ENCODE measurements at places on chromosomes 16 and 17.

DNA sequence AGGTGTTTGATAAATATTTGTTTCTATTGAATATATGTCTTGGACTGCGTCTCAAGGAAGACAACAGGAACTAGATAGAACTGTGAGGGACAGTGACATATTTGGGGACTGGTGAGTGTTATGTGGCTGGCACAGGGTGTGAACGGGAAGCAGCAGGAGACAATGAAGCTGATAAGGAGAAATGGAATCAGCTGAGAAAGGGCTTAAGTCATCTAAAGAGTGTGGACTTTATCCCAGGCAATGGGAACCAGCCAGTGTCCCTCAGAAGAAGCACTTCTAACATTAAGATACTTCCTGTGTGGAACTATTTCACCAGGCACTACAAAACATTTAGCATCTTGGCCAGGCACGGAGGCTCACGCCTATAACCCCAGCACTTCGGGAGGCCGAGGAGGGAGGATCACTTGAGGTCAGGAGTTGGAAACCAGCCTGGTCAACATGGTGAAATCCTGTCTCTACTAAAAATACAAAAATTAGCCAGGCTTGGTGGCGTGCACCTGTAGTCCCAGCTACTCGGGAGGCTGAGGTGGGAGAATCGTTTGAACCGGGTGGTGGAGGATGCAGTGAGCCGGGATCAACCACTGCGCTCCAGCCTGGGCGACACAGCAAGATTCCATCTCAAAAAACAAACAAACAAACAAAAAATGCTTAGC is 41.2 kb downstream of the ARHGAP17 start:
- no peak for DNase-seq

DNA sequence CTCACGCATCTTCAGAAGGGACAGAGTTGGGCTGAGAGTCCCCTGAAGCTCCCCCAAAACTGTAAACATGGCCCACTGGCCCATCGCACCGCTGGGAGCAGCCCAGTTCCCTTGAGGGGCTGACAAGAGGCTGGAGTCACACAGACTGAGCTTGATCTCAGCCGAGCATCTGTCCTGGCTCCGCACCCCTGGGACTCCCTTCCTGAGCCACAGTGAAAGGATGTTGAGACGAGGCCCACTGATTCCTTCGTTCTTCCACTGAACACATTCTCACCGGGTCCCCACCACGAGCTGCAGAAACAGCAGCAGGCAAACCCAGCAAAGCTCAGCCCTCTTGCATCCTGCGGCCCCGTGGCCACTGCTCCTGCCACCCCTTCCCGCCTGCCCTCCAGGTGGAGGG is 145.9 kb upstream of the CIBAR2 start:
- DNase-seq, result no peak

- no peak for DNase-seq
Observed at GRCh38 chr16:58085171-58085570, 44.0 kb downstream of the CFAP20 start.

DNA sequence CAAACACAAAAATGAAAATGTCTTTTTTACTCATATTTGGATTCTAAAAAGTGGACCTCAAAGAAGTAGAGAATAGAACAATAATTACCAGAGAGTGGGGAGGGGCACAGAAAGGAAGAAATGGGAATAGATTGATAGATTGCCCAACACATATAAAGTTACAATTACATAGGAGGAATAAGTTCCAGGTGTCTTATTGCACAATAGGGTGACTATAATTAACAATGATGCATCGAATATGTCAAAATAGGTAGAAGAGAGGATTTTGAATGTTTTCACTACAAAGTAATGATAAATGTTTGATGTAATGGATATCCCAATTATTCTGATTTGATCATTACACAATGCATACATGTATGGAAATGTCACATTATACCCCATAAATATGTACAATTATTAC is 556.0 kb downstream of the CDH8 start:
- no peak for DNase-seq

DNA sequence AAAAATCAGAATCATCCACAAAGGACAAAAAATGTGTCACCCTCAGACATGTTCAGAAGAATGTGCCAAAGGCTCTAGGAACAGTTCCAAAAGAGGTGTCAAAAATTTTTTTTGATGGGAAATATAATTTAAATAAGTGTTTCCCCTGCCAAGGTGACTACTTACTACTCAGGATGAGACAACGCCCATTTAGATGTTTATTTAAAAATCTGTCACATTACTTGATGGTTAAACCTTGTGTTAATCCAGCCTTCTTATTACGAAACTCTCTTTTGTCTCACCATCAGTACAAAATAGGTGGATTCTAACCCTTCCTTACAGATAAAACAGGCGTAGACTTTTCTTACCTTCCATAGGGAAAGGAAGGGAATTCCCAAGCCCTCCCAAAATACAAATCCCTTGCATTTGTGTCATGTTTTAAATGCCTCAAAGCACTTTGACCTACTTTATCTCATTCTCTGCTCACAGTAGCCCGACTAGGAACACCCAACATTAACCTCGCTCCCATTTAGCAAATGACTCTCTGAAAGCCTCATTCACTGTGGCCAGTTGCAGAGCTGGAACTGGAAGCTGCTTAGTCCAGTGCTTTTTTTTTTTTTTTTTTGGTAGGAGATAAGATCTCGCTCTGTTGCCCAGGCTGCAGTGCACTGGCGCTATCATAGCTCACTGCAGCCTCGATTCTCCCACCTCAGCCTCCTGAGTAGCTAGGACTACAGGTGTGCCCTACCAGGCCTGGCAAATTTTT is 5.8 kb upstream of the GNA13 start:
- DNase-seq, result peak; percentile 51

DNA sequence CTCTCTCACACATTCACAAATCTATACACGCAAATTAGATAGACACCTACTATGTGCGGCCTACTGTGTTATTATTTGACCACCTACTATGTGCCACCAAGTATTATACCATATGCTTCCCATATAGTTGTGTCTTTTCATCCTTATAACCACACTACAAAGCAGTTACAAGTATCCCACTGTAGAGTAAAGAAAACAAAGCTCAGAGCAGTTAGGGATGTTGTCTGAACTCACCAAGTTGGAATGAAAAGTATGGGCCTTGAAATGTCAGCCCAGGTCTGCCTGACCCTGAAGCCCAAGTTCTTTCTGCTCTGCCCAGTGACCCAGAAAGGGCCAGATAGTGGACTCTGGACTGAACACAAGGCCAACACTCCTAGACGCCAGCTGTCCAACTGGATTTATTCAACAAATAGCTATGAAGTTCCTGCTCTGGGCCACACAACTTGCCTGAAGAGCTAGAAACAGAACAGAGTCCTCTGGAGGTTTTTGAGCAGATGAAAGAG is 8.5 kb downstream of the KRT37 start:
- DNase-seq, result no peak

GRCh38 chr17:43734376-43734775 is 24.2 kb downstream of the SOST start:
- no peak for DNase-seq

DNA sequence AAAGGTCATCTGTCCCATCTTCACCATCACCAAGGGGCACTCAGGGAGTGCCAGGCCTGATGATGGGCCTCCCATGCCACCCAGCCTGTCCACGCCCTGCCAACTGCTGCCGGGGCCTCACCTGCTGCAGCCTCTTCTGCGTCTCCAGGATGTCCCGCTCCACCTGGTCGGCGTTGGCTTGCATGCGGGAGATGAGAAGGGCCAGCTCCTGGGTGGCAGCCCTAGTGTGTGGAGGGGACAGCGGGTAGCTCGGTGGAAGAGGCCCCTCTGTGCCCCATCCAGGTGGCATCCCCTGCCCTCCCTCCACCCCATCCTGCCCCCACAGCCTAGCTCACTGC is 3.2 kb downstream of the EVPL start:
- no peak for DNase-seq

GRCh38 chr16:14321542-14321941 is 250.4 kb downstream of the MRTFB start:
- DNase-seq, result no peak

DNA sequence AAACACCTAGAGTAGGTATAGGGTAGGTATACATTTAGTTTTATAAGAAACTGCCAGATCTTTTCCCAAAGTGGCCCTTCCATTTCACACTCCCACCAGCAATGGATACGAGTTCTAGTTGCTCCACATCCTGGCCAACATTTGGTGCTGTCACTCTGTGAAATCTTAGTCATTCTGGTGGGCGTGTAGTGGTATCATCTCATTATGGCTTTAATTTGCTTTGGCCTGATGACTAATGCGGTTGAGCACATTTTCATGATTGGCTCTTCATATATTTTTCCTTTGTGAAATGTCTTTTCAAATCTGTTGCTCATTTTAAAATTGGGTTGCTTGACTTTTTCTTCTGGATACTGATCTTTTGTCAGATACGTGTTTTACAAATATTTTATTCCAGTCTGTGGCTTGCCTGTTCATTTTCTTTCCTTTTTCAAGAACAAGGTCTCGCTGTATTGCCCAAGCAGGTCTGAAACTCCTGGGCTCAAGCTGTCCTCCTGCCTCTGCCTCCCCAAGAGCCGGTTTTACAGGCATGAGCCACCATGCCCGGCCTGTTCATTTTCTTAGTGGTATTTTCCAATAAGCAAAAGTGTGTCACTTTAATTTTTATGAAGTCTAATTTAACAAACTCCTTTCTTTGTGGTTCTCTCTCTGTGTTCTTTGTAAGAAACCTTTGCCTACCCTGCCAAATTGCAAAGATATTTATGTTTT is 192.4 kb downstream of the SEC14L1 start:
- DNase-seq, result no peak

GRCh38 chr16:30996985-30997724 is 12.1 kb downstream of the HSD3B7 start:
- no peak for DNase-seq

GRCh38 chr17:31089471-31089870 is 5.3 kb upstream of the NF1 start:
- DNase-seq, result no peak

DNA sequence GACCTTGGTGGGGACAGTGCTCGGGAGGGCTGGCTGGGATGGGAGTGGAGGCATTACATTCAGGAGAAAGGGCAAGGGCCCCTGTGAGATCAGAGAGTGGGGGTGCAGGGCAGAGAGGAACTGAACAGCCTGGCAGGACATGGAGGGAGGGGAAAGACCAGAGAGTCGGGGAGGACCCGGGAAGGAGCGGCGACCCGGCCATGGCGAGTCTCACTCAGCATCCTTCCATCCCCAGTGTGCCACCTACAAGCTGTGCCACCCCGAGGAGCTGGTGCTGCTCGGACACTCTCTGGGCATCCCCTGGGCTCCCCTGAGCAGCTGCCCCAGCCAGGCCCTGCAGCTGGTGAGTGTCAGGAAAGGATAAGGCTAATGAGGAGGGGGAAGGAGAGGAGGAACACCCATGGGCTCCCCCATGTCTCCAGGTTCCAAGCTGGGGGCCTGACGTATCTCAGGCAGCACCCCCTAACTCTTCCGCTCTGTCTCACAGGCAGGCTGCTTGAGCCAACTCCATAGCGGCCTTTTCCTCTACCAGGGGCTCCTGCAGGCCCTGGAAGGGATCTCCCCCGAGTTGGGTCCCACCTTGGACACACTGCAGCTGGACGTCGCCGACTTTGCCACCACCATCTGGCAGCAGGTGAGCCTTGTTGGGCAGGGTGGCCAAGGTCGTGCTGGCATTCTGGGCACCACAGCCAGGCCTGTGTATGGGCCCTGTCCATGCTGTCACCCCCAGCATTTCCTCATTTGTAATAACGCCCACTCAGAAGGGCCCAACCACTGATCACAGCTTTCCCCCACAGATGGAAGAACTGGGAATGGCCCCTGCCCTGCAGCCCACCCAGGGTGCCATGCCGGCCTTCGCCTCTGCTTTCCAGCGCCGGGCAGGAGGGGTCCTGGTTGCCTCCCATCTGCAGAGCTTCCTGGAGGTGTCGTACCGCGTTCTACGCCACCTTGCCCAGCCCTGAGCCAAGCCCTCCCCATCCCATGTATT is 1.1 kb downstream of the CSF3 start:
- no peak for DNase-seq

- DNase-seq, result peak; percentile 82
Observed at GRCh38 chr16:52912565-52913173, 140.0 kb downstream of the CHD9NB start.

GRCh38 chr17:68867759-68868516 is 87.3 kb downstream of the ABCA8 start:
- no peak for DNase-seq

GRCh38 chr17:35224436-35224835 is 18.4 kb upstream of the SLFN5 start:
- DNase-seq, result no peak

DNA sequence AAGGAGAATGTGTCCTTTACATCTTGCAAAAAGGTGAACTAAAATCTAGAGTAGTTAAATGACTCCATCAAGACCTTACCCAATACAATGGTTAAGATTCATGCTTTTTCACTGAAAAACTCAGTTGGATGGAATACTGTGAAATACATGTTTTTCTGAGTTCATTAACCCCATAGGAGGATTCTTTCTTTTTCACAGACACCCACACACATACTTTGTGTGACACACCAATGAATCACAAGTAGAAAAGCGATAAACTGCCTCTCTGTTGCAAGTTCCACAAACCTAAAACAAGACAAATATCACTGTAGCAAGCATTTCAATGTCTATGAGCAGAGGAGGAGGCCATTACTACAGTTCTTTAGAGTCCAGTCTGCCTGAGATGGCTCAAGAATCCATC is 258.8 kb upstream of the CDH5 start:
- DNase-seq, result no peak

- no peak for DNase-seq
Observed at GRCh38 chr16:52787709-52788108, 240.8 kb upstream of the TOX3 start.

- DNase-seq, result no peak
Observed at GRCh38 chr16:87803385-87803784, 37.6 kb upstream of the KLHDC4 start.

DNA sequence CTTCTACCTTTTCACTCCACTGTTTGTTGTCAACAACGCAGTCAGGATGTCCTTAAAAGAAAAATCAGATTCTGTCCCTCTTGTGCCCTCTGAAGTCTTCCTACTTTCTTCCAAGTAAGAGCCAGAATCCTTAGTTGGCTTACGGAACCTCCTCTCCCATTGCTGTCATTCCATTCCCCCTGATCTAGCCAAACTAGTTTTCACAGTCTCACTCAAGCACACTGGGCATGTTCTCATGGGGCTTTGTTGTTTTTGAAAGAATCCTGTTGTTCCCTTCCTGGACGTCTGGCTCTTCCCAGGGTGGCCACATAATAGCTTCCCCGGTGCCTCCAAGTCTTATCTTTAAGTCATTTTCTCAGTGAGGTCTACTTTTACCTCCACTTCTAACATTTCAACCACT is 158.6 kb upstream of the ELAC2 start:
- no peak for DNase-seq

Measured in SK-N-DZ (cell line).